ENCODE measurements at places on chromosomes 5 and 9.

DNA sequence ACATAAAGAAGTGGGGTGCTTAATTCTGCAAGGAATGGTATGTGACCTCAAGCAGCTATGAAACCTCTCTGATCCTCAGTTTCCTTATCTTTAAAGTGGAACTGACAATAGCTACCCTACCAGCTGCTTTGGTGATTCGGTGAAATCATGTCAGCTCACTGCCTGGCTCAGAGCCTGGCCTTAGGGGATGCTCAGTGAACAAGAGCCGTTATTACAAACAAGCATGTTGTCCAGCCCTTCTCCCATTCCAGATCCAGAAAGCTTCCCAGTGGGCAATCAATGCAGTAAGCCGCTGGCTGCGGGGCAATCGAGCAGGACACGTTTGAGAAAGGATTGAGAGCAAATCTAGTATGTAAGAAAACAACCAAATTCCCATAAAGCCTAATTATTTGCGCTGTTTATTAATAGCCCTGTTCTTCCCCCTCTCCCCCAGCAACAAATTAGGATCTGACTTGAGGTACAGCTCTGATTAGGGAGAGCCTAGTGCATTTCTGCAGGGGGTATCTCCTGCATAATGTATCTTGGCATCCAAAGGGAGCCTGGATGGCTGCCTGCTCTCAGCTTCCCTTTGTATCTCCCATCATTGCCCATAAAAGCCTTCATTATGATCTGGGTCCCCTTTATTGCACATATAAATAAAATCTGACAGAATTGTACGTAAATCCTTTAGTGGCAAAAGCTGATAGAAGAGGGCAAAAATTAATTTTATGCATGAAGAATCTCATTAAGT lies 371.4 kb downstream of the TMEM232 start:
- no peak for DNase-seq

GRCh38 chr9:121141706-121142105 lies 60.0 kb downstream of the RAB14 start:
- no peak for DNase-seq

GRCh38 chr5:1524481-1524798 lies 680 bp upstream of the LPCAT1 start:
- DNase-seq: no peak

DNA sequence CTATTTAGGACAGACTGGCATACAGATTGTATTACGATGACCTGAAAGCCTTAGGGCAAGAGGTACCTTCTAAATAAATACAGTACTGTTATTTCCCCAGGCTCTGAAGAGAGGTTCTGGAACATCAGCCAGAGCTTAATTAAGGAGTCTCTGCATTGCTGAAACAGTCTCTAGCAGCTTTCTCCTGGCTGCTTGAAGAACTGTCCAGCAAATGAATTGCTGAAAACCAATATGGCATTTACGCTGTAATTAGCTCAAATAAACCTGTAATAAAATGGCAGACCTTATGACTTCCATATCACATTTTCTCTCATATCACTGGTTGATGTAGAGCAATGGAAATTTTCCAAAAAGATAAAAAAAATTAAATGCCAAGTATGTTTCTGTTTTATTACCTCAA lies 636.3 kb downstream of the GABRG2 start:
- DNase-seq: peak; percentile 8

GRCh38 chr5:8601831-8602354 lies 732.9 kb downstream of the MTRR start:
- DNase-seq: no peak

DNA sequence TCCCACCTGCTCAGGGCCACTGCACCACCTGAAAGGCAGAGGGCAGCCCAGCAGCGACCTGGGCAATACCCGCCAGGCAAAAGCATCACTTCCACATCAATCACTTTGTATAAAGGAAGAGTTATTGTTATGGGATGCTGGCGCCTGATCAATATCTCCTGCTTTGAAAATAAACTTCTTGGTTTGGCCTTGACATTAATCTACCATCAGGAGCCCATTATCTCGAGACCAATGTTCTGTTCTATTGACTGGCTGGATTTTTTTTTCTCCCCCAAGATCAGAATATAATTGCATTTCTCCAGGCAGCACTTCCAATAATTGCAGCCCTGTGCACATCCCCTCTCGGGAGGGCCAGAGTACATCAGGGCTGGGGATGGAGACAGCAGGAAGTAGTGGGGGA lies 44.4 kb upstream of the SAP30L start:
- DNase-seq: no peak

DNA sequence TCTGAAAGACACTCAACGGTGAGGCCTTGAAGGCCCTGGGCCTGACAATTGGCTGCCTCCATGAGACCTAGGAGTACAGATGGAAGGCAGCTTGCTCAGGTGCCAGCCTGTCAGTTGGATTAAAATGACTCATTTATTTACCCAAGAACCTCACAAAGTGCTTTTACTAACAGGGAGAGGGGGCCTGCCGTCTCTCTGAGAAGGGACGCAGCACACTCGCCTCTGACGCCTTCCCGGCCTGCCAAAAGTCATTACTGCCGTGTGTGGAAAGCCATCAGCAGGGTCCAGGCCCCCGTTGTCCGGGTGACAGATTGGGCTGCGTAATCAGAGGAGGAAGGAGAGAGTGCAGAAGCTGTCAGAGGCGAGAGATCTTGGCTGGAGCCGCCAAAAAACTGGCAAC lies 32.4 kb downstream of the DDX31 start:
- no peak for DNase-seq

DNA sequence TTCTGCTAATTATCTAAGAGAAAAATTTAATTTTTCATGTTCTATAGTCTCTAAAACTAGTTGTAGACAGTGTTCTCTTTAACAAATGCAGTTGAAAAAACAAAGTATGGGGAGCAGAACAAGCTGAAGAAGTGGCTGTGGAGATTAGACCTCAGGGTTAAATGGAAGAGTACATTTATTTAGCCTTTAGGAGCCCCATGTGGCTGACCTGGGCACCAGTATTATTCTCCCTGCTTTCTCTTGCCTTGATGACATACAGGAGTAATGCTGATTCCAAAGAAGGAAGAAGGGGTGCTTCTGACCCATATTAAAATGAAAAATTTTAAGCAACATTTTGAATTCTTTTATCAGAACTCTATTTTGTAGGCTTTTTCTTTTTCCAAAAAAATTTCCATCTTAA lies 312.3 kb upstream of the RIOK2 start:
- DNase-seq: no peak

All from neuronal stem cell (in vitro differentiated cells).